ENCODE measurements at places on chromosomes 6 and 20. TPM values are rescaled to one million over a fixed set of nuclear protein-coding genes. Genes with fewer than 3 reads are reported as not detected.
A peak's percentile ranks its signal among the peaks of the same experiment; 100 is the strongest.

GRCh38 chr6:63731930-63732329 is 96.3 kb downstream of the PHF3 start:
- DNase-seq = no peak

- DNase-seq = no peak
Observed at GRCh38 chr20:57507477-57507876, 17.5 kb downstream of the CTCFL start.

DNA sequence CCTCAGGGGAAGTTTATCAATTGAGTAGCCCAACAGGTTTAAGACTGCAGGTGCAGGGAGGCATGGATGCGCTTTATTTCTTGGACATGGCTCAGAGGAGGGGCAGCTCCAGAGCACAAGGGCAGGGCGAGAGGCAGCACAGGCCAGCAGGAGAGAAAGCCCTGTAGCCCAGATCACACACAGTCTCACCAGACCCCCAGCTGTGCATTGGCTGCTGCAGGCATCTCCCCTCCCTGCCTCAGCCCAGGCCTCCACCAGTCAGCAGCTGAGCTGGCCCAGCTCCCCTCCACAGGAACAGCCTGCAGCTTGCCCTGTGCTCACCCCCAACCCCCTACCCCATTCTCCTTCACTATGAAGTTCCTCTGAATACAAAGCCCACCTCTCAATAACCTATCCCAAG is 24.7 kb downstream of the MRPL14 start:
- DNase-seq = no peak

GRCh38 chr6:78781001-78781400 is 86.3 kb upstream of the IRAK1BP1 start:
- no peak for DNase-seq

- DNase-seq = no peak
Observed at GRCh38 chr6:150905769-150906168, 40.3 kb downstream of the MTHFD1L start.

DNA sequence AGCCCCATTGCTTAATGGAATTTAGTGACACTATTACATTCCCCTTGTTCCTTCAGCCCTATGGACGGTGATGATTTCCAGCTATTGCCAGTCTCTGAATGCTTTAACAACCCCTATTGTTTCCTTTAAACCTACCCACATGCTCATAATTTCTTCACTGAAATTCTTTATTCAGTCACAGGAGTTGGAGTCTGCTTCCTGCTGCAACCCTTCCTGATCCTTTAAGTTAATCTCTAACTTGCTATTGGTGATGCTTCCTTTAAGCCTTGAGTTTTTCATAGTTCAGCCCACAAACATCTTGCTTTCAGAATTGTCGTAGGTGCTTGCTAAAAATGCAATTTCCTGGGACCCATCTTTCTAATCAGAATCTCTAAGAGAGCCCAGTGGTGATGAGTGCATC is 66.3 kb upstream of the TNFAIP3 start:
- no peak for DNase-seq

- DNase-seq = peak; percentile 67
Observed at GRCh38 chr20:9407805-9408421, 106.5 kb upstream of the LAMP5 start.

- DNase-seq = no peak
Observed at GRCh38 chr6:151647976-151648639, 154.3 kb downstream of the CCDC170 start.

GRCh38 chr6:32177183-32177787 is 920 bp upstream of the RNF5 start:
- DNase-seq = no peak

- DNase-seq = no peak
Observed at GRCh38 chr20:1338096-1338495, 9.2 kb upstream of the SDCBP2 start.

Gene XKR7
- total RNA-seq = 0.05 TPM

Gene MUC21
- total RNA-seq = not detected

Gene IER3
- total RNA-seq = 23.8 TPM

Gene TFAP2D
- total RNA-seq = not detected

Gene GCM1
- total RNA-seq = not detected

Gene GRM1
- total RNA-seq = not detected

Gene KCNK16
- not detected for total RNA-seq

Gene GNAS-AS1
- total RNA-seq = 2.4 TPM

Gene KCNG1
- total RNA-seq = 22.4 TPM

Gene SPTLC3
- total RNA-seq = 26.4 TPM
